ENCODE measurements at places on chromosomes 6 and 20.

DNA sequence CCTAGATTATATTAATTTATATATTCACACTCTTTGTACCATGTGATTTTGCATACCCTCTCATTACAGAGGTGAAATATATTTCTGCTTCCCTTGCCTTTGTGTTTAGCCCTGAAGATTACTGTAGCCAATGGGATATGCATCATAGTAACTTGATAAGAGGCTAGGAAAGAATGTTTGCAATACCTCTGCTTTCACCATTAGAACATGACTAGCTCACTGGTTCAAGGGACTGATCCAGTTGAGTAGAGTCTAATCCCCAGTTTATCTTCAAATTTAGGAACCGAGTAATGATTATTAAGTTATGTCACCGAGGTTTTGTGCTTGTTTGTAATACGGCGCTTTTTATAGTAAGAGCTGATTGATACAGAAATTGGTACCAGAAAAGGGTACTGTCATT, 552.6 kb upstream of the GJE1 start:
- DNase-seq = no peak

GRCh38 chr20:38515631-38516030, 43.0 kb downstream of the RALGAPB start:
- DNase-seq = no peak

GRCh38 chr6:43578748-43579147, 2.8 kb downstream of the POLH start:
- no peak for DNase-seq

DNA sequence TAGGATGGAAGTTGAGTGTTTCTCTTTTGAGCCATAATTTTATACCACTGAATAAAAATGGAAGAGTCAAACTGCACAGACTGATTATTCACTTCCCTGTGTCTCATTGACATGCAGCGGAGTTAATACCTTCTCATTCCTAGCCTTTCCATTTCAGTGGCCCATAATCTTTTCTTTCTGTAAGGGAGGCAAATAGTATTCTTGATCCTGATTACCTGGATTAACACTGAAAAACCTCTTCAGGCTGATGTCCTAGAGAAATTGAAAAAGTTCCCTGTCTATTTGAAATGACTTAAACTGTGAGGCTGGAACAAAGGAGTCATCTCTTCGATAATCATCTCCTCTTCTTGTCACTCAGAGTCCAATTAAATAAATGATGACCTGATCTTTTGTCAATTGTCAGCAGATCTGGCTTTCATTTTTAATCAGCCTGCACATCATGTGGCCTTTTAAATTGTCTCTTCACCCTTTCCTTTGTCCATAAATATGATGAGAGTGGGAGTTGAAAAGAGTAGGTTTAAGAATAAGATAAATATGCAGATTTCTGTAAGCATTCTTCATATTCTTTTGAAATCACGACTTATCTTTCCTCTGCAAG, 713.0 kb downstream of the EPM2A start:
- no peak for DNase-seq

- DNase-seq = no peak
Measured at GRCh38 chr20:53935344-53936084, 134.9 kb downstream of the BCAS1 start.

DNA sequence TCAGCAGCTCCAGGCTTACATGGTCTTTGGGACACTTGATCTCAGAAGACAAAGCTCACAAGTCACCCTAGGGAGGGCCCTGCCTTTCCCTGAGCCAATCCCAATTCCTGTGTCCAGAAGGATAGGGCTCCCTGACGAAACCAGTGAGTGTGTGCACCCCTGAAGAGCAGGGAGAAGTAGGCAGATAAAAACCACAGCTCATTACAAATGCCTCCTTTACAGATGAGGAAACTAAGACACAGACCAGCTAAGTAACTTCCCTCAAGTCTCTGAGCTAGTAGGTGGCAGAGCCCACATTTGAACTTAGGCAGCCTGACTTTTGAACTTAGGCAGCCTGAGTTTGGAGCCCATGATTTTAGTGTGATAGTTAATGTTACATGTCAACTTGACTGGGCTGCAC, 6.7 kb upstream of the ZFAND3 start:
- DNase-seq = no peak

Measured in NCI-H774 (cell line).